ENCODE measurements at places on chromosomes 1 and 21.
A peak's percentile ranks its signal among the peaks of the same experiment; 100 is the strongest.

DNA sequence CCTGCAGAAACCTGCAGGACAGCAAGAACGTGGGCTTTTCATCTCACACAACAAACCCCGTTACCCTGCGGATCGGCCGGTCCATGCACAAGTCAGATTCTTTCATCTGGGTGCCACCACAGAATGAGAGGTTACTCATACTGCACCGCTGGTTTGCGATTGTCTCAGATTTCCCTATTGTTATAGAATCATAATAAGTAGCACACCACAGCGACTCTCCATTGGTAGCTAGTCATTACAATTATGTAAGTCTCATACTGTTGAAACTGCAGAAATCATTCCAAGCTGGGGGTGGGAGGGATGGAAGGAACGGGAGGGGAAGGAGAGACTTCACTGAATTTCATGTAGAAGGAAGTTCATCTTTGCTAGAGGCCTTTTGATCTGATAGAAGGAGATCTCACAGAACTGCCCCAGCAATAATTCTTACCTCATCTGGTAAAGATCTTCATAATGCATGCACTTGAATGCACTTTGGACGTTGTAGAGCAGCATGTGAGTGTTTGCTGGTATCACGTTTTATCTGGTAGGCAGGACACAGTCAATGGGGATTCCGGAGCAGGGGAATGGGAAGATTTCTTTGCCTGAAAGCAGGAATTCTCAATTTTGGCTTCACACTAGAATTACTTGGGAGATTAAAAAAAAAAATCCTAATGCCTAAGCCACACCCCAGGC, 221.1 kb downstream of the KIF26B start:
- no peak for DNase-seq

DNA sequence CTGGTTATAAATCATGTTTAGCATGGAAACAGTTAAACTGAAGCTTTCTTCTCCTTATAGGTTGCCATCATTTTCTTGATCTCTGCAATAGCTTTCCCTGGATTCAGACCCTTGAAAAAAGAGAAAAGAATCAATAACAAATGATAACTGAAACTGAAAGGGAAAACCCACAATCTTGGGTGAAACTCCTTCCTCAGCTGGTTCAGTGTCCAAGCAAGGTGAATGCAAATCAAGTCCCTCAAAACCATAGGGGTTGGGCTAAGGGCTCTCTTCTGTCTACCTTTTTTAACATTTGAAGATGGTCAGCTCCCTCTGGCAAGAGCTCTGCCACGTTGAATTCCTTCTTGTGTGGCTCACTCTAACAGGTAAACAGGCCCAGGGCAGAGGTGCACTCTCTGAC, 7.1 kb upstream of the ATP13A2 start:
- no peak for DNase-seq

GRCh38 chr1:67879485-67879884, 46.2 kb upstream of the GNG12 start:
- DNase-seq: no peak

GRCh38 chr1:156852418-156852874, 6.5 kb downstream of the INSRR start:
- DNase-seq: peak; percentile 97

DNA sequence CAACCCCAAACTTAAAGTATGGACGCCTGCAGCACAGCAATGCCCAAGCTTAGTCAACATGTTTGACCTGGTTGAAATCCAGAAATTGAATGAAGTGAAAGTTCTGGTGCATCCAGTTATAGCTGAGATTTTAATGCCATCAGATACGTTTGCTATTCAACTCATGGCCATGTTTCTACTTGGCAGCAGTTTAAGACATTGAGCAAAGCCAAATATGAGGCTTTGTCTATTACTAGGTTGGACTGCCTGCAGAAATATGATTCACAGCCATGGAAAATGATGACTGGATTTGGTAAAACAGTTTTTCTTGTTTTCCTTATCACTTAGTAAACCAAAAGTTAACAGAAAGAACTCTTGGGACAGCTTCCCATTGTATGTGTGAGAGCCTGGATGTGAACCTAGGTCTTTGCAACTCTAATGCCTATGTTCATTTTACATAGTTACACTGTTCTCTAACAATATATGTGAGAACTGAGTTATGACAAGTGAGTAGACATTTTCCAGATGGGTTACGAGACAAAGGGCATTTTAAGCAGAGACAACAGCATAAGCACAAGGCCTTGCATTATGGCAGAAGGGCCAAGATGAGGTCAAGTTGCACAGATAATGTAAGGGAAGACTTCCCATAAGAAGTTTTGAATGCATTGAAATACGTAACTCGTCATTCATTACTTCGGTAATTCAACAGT, 32.4 kb upstream of the MYSM1 start:
- DNase-seq: no peak

DNA sequence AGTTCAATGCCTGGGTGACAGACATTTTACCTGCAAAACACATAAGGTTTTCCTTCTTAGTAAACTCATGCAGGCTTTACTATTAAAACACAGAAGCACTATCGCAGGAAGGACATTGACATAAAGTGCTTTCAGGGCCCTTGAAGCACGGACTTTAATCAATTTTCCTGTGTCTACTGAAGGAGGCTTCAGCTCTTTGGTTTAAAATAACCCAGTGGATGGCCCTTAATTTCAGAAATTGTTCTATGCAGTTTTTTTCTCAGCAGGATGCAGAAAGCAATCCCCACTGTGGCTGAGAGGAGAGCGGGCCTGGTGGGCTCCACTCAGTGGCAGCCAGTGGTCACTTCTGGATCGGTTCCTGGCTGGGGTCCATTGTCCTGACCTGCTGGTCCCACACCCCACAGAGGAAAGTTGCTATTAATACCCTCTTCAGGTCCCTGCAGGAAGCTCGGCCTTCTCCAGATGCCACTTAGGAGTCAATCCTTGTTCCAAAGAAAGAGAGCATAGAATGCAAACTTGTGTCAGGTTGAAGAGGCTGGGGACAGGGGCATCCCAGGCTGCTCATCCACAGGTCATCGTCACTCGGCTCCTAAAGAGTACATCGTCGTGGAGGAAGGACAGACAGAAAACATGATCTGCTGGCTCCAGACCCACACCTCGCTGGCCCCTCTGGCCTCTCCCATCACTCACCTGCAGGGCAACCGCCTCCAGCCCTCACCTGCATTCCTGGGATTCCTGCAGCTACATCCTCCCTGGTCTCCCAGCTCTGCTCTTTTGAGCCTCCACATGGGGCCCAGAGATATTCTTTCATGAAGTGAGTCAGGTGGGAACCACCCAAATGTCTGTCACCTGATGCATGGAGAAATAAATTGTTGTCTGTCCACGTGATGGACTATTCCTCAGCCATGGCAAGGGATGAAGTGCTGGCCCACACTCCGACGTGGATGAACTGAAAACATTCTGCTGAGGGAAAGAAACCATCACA, 153.1 kb downstream of the PSMG1 start:
- no peak for DNase-seq

- no peak for DNase-seq
These were observed 10.2 kb upstream of the SH2D5 start for GRCh38 chr1:20742671-20743070.

DNA sequence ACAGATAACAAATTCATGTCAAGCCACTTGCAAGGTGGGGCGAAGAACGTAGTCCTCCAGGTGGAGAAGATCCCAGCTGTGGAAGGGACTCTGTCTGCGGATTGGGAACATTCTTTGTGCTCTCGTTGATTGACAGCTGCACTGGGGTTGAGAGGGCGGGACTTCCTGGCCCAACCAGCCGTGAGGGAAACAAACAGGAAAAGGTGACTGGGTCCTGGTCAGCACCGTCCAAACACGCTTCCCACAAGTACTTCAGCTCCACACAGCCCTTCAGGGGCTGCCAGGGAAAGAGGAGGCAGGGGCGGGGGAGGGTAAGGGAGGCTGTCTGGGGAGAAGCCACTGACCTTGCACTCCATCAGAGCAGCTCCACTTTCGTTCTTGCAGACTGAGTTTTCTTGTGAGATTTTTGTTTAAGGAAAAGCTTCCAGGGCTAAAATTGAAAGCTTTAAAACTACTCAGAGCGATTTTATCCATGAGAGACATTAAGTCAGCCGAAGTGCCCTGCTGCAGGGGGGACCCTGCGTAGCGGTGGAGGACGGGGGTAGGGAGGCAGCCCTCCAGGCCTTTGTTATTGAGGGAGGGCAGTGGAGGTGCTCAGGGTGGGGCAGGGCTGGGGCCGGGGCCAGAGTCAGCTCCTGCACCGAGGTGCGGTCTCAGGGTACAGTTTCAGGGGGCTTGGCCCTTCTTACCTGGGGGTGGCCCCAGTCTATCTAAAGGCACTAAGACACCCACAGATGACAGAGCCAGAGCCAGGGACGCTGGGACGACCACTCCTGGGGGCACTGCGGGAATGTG, 21.6 kb upstream of the STUM start:
- DNase-seq: no peak

DNA sequence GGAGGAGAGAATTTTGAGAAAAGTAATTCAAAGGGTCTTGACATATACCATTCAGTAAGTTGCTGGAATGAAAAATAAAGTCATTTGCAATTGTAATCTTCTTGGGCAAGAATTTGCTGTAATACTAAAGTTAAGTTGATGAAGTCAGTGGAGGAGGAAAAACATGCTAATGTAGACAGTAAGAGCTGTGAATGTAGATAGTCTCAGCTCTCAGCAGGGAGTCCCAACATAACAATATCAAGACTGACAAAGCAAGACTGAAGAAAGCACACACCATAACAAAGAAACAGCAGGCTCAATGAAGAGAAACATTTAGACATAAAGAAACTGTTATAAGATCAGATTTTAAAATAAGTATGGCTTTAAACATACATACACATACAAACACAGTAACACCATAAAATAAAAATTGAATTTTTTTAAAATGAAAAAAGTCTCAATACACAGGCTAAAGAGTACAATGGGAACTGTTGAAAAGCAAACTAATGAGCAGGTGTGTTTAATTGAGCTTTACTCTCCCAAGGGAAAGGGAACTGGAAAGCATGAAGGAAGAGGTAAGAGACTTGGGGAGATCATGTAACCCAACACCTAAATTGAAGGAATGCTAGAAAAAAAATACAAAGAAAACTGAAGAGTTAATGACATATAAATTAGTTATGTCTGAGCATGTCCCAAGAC, 336.3 kb upstream of the NCAM2 start:
- DNase-seq: no peak

- DNase-seq: no peak
These were observed 3.0 kb upstream of the DMRTA2 start for GRCh38 chr1:50426108-50426700.

DNA sequence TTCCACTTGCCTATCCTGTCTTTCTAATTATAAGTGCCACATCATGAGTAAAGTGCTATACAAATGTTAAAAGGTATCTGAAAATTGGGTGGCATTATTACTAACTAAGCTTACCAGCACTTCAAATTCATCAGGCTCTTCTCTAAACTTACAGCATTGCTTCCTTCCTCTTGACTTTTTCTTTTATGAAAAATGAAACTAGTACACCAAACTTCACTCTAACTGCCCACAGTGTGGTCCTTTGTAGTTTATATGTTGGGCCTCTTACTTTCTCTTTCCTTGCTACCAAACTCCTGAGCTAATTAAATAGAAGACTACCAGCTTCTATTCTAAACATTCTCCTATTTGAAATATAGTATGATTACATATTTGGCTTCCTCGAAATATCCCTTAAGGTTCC, 81.8 kb downstream of the NOTCH2 start:
- DNase-seq: no peak

GRCh38 chr21:31837618-31838390, 35.0 kb upstream of the HUNK start:
- DNase-seq: no peak

DNA sequence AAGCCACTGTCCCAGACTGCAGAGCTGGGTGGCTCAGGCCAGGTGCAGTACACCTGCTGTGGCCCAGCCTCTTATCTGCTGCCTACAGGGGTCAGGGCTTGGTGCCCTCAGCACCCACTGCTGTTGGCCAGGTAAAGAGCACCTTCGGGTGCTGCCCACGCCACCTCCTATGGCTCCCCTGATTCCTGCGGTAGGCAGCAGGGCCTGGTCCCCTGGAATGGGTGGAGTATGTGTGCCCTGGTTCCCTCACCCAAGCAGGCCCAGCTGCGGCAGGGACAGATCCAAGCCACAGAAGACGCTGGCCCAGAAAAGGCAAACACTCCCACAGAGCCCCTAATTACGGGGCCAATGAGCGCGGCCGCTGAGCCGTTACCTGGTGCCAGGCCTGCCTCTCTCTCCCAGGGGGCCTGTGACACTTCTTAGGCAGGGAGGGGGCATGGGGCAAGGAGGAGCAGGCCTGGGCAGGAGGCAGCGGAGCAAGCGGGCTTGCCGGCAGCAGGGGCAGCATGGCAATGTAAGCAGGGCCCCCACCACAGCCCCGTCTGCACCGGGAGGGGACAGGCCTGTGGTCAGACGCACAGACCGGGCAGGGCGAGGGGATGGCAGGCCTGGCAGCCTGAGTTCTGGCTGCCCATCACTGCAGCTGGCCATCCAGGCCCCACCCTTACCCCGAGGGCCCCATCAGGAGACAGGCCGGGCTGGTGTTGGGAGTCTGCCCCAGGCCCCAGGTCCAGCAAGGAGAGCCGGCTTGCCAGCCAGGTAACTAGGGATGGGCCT, 19.0 kb downstream of the ESPN start:
- DNase-seq: no peak

Measured in left lobe of liver (tissue), 2 donors.